Pulmonary artery endothelial cell (primary cell): ENCODE measurements at places on chromosomes 6 and 20. TPM values are rescaled to one million over a fixed set of nuclear protein-coding genes. Genes with fewer than 3 reads are reported as not detected.

Gene POU3F2
- total RNA-seq, result not detected in 2 replicates

Gene ORC3
- total RNA-seq, result 13.3 and 19.8 TPM in 2 replicates

Gene IPCEF1
- total RNA-seq, result under 0.01 and 0.11 TPM in 2 replicates

DNA sequence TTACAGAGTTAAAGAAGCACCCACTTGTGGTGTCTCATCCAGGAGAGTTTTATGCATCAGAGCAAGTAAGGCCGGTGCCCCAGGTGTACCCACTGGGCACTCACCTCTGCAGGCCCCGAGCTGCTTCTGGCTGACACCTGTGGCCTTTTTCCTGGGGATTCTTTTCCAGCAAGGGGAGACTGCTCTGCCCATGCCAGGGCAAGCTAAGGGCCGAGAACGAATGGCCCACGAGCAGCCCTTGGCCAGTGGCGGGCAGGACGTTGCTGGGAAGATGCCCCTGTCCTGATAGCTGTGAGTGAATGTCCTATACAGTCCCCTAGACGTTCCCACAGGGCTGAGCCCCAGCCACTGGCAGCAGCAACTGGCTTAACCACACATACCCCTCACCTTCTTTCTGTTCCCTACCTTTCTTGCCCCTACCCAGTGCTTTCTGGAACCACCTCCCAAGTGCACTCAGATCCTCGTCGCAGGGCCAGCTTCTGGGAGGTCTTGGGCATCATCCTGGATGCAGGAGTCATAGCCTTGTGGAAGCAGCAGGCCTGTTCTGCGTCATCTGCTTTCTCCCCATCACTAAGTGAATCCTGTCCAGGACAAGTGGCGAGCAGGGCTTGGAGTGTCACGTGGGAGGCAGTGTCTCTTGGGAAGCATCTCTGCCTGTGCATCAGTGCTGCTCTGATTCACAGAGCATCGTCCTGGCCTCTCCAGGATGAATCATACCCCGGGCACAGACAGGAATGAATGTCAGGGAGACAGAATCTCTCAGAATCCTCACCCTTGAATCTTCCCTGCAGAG is 32.5 kb downstream of the SYNDIG1 start:
- DNase-seq, result no peak

DNA sequence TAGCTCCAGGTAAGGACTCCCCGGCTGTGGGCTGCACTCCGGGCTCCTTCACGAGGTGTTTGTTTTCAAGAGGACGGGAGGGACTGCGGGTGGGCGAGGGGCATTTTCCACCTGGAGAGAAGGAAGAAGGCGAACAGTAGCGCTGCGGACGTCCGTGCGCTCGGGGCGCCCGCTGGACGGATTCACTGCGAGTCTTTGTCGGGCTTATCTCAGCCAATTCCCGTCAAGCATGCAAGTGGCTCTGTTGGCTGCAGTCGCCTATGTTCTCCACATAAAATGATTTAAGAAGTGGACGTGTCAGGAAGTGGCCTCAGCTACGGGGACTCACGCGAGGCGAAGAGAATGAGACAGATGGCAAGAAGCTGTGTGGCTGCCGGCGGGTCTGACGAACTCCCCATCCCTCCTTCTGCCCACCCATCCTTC is 332 bp downstream of the GRIK2 start:
- DNase-seq, result no peak

DNA sequence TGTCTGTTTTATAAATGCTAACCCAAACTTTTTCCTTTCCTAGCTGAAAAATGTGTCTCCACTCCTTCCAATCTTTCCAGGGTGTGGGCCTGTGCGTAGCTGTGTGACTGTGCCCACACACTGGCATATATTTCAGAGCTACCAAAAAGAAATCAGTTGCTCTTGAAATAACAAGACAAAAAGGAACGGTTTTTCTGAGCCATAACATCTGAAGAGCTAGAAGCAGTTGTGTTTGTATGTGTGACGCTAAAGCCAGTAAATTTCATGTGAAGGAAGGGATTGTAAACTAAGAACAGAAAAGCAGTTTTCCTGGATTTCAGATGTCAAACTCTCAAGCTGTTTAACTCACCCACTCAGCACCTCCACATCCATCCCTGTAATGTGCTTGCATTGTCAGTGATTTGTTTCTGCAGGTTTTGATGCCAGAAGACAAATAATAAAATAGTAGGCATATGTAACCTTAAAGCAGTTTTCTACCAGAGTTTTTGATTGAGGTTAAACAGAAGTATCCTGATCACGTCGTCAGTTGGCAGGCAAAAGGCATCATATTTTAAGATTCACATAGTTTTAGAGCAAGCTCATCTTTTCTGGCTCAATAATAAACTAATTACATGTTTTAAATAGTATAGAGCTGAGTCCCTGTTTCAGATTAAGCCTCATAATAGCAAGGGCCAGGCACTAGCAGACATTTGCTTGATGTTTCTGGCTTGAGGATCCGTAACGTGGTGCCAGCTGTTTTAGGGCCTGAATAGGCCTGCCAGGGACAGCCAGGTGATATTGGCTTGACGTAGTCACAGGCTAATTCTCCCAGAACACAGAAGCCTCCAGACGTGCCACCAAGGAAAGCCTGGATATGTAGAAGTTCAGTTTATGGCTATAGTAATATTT is 90.9 kb downstream of the FOXO3 start:
- DNase-seq, result no peak

Gene FAM184A
- total RNA-seq, result 0.26 and 0.71 TPM in 2 replicates

- no peak for DNase-seq
Measured at GRCh38 chr6:117138920-117139319, 126.4 kb upstream of the VGLL2 start.

GRCh38 chr6:39669207-39669972 is 55.8 kb downstream of the KIF6 start:
- no peak for DNase-seq

DNA sequence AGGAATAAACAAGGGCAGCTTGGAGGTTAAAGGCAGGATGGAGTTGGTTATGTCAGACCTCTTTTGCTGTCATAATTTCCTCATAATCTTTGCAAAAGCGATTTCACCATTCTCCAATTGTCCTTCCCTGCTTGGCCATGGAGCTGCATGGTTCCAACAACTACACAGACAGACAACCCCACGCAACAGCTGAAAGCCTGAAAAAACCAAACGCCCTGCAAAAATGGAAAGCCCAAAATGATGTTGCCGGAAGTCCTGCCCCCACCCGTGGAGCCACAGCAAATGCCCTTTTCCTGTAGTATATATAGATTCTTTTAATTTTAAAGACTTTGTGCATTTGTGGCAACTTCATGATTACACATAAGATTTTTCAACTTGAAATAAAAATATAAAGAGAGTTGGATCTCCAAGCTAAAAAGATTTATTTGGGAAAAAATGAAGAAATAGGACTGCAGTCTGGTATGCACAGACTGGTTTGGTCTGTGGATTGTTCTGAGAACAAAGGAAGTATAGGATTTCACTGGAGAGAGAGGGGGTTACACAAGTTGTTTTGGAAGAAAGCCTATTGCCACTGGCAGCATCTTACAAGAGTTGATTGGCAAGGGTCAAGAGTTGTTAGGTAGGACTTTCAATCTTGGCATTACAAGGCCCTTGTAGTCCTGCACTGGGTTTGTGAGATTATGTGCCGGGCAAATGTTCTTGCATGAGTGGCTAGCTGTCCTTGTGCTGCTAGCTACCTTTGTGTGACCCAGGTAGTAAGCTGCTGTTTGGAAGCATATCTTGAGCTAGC is 190.0 kb downstream of the C6orf118 start:
- DNase-seq, result no peak

Gene HLA-F
- 8.3 and 19.9 TPM in 2 replicates for total RNA-seq

- DNase-seq, result no peak
Measured at GRCh38 chr6:33028220-33028849, 18.9 kb upstream of the HLA-DOA start.

Gene PRIM2
- total RNA-seq, result 22.0 and 37.0 TPM in 2 replicates

- no peak for DNase-seq
Measured at GRCh38 chr20:32315891-32316290, 38.4 kb downstream of the KIF3B start.

DNA sequence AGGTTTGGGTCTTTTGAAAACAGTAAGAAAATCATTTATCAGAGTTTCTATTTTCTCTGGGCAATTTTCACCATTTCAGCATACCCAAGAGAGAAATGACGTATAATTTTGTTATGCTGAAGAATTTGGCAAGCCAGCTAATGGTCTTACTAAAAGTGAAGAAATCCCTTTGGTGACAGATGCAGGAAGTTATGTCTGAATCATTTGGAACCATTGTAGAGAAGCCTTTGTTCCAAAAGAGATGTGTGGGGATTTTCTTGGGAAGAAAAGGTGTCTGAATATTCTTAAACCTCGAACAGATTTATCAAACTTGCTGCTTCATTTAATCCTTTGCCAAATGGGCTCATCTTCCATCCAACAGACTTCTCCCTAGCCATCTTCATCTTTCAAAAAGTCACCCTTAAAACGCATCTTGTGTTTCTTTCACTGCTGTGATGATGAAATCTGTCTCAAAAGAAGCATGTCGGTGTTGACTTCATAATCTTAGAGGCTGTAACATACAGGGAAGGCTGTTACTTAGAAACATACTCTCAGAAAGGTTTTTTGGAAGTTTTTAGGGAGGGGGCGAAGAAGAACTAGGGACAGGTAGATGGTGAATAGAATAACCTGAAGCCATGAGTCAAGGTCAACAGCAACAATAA is 39.5 kb downstream of the CITED2 start:
- peak; percentile 41 for DNase-seq

Gene HLA-DPB1
- total RNA-seq, result 0.46 and 10.3 TPM in 2 replicates

DNA sequence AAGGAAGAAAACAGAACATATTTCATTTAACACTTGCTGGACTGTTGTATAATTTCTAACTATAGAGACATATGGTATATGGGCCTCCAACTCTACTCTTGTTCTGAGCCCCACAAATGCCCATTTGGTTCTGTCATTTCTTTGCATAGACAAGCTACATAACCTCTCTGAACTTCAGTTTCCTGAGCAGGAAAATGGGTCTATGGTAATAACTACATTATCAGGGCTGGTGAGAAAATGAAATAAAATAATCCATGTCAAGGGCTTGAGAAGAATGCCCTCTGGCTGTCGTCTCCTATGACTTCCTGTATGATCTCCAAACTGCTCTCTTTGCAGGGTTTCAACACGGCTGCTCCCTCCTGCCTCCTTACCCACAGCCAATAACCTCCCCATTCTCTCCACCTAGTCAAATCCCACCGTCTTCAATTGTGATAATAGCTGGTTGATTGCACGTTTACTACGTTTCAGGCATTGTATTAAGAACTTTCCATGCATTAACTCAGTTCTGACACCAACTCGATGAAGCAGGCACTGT is 12.0 kb downstream of the ZCCHC3 start:
- DNase-seq, result no peak

DNA sequence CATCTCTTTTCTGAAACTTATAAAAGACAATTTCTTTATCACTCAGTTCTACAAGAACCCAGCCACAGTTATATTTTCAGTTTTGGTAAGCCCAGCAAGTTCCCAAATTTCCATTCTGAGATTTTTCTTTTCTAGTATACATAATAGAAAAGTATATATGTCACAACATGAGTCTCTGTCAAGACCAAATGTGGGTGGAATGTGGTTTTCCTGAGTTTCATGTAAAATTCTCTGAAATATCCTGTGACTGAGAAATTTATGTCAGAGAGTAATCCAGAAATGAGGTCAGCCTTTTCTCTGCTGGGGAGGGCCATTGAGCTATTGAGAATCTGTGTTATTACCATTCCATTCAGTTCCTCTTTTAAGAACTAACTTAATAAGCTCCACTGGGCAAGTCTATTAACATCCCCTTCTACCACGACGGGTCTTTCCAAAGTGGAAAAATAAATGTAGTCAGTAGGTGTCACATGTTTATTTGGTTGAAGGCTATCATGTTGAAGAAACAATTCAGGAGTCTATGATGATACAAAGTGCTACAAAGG is 100.7 kb upstream of the HMGN3 start:
- DNase-seq, result no peak

DNA sequence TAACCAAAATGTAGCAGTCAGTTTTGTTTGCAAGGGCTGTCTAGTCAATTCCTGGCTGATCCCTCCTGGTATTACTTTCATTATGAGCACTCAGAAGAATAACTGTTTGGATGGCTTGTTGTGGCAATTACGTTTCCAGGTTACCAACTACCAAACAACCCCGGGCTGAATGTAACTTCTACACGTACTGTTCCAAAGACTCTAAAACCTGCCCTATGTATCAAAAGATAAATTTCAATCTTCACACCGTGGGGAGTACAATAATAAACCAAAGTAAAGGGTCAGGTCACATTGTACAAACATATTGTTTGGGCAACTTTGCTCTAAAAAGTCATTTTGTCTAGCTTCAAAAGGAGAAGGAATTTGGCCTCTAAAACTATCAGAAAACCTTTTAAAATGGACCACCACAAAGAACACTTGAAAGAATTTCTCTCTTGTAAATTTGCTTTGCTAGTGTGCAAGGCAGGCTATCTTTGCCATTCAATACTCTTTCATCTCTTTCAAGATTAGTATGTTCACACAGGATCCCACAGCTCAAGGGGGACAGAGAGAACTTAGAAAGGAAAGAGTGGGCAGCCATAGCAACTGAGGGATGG is 27.6 kb downstream of the DCDC2 start:
- DNase-seq, result no peak

- DNase-seq, result no peak
Measured at GRCh38 chr6:43228951-43229802, at the start of gene DNPH1. Gene DNPH1 (minus strand): TSS chr6:43229481. CDS start chr6:43229456, 25 bp downstream.
